ENCODE measurements at places on chromosomes 1 and 21. TPM values are rescaled to one million over a fixed set of nuclear protein-coding genes. Genes with fewer than 3 reads are reported as not detected.

The CDC14A gene
- polyA plus RNA-seq = 1.7 TPM

DNA sequence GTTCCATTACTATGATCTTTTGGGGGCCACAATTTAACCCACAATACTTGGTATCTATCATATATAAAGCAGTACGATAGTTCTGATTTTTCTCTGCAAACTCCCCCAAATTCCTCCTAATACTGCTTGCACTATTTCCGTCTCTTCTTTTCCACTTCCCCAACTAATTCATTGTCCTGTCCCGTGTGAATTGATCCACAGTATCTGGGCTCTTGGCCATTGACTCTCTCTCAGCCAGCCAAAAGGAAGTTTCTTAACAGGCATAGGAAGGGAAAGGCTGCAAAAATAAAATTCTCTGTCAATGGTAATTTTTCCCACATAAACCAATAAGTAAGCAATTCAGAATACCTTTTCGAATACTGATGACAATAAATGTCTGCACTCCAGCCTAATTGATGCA is 91.7 kb upstream of the DSCAM start:
- no peaks in the 10 kb centered on the region for H3K4me1 ChIP-seq
- no peak overlapping the region for H3K4me3 ChIP-seq
- no peak for DNase-seq
- no peak overlapping the region for H3K27ac ChIP-seq

- H3K27ac ChIP-seq = no peak overlapping the region
- H3K36me3 ChIP-seq = no peaks in the 10 kb centered on the region
- no peak overlapping the region for H3K4me3 ChIP-seq
- no peaks in the 10 kb centered on the region for H3K27me3 ChIP-seq
- H3K4me1 ChIP-seq = no peaks in the 10 kb centered on the region
These were observed 45.2 kb downstream of the PTPRU start for GRCh38 chr1:29281571-29281970.

DNA sequence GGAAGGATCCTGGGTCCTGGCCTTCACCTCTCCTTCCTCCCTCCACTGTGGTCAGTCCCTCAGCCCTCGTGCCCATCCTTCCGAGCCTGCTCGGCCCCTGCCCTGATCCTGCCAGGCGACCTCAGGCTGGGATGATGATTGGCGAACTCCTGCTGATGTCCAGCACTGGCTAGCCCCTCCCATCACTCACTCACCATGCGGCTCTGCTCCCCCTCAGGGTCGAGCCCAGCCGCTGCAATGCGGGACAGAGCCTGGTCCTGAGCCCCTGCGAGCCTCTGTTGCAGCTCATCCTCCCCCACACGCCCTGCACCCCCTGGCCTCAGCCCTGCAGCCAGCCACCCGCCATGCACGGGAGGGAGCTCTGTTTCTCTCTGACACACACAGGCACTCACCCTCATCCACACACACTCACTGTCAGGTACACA is 100.2 kb downstream of the DMRTB1 start:
- no peaks in the 10 kb centered on the region for H3K36me3 ChIP-seq
- no peaks in the 10 kb centered on the region for H3K4me1 ChIP-seq
- H3K4me3 ChIP-seq = no peak overlapping the region
- peak; percentile 8 for DNase-seq
- H3K27me3 ChIP-seq = no peaks in the 10 kb centered on the region

GRCh38 chr1:12436817-12437599 is 181.0 kb downstream of the DHRS3 start:
- H3K27ac ChIP-seq = no peak overlapping the region
- peaks cover 38% of the 10 kb centered on the region for H3K4me1 ChIP-seq
- no peak for DNase-seq

The SPRR2A gene
- 0.32 TPM for polyA plus RNA-seq

DNA sequence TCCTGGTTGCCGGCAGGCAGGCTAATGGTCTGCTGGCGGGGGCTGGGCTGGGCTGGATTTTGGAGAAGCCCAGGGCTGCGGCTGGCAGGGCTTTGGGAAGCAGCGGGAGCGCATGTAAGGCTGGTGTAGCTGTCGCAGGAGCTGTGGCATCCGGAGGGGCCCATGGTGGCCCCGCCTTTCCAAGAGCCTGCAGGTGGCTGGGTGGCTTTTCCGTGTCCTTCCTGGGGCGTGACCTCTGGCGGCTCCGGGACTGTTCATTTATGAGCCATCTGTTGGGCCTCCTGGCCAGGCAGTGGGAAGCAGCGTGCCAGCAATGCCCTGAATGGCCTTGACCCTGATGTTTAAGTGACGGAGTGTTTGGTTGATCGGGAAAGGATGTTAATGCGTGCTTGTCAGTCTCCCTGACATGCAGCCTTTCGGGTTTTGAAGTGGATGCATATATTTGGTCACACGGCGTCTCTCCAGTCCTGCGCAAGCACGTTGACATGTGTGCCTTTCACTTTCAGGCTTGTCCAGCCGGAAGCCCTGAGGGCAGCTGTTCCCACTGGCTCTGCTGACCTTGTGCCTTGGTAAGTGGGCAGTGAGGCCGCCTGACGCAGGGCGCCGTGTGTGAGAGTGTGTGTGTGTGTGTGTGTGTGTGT is 38.5 kb downstream of the AGPAT3 start:
- H3K36me3 ChIP-seq = no peaks in the 10 kb centered on the region
- no peak for DNase-seq
- peak overlapping the region; percentile 4 for H3K4me3 ChIP-seq
- H3K27me3 ChIP-seq = no peaks in the 10 kb centered on the region
- peak overlapping the region; percentile 70 for H3K27ac ChIP-seq

The LCE1C gene
- not detected for polyA plus RNA-seq

DNA sequence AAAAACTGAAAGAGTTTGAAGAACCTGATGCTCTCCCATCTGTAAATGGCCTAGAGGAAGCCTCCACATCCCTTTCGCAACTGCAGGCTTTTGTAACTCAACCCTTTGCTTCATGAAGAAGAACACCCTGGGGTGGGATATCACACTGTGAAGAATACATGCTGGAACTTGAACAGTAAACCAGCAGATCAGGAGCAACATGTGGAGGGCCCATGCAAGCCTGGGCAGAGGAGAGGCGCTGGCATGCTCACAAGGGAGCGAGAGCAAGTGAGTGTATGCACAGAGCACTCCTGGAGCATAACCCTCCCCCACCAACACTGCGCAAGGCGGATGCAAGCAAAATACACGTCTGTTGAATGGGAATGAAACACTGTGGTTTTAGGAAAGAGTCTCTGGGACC is 24.6 kb upstream of the SPAG17 start:
- H3K27ac ChIP-seq = no peak overlapping the region
- H3K27me3 ChIP-seq = no peaks in the 10 kb centered on the region
- H3K4me3 ChIP-seq = no peak overlapping the region
- no peaks in the 10 kb centered on the region for H3K36me3 ChIP-seq
- H3K4me1 ChIP-seq = no peaks in the 10 kb centered on the region

GRCh38 chr1:158554352-158554751 is at the start of gene OR6Y1:
Gene OR6Y1, minus strand, starts transcription at chr1:158554405. Its CDS starts 6,300 bp downstream, at chr1:158548105.
- no peaks in the 10 kb centered on the region for H3K27me3 ChIP-seq
- DNase-seq = peak; percentile 26
- peak within 1 kb of the TSS; percentile 72 for H3K27ac ChIP-seq
- H3K4me1 ChIP-seq = no peaks in the 10 kb centered on the region
- no peaks in the 10 kb centered on the region for H3K36me3 ChIP-seq
- no peak within 1 kb of the TSS for H3K4me3 ChIP-seq

DNA sequence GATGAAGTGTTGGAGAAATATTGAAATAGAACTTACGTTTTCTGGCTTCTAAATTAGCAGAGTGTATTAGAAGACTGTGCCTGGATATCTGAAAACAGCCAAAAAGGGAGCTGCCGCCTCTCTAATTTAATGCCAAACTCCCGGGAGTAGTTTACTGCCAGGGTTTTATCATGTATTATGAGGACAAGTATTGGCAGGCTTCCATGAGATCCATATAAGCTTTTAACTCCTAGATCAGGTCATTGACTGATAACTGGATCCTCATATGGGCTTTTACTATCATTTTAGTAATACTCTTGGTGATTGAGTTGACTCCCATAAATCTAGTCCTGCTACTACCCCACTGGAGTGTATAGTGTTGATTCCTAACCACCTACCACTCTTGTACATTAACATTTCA is 178.4 kb upstream of the CXADR start:
- H3K27me3 ChIP-seq = no peaks in the 10 kb centered on the region
- no peaks in the 10 kb centered on the region for H3K4me1 ChIP-seq
- no peak overlapping the region for H3K4me3 ChIP-seq
- no peaks in the 10 kb centered on the region for H3K36me3 ChIP-seq

GRCh38 chr1:206699626-206700025 is 14.9 kb downstream of the MAPKAPK2 start:
- peaks cover 13% of the 10 kb centered on the region for H3K36me3 ChIP-seq
- no peaks in the 10 kb centered on the region for H3K27me3 ChIP-seq
- H3K27ac ChIP-seq = peak overlapping the region; percentile 97
- peaks cover 83% of the 10 kb centered on the region for H3K4me1 ChIP-seq
- no peak overlapping the region for H3K4me3 ChIP-seq

DNA sequence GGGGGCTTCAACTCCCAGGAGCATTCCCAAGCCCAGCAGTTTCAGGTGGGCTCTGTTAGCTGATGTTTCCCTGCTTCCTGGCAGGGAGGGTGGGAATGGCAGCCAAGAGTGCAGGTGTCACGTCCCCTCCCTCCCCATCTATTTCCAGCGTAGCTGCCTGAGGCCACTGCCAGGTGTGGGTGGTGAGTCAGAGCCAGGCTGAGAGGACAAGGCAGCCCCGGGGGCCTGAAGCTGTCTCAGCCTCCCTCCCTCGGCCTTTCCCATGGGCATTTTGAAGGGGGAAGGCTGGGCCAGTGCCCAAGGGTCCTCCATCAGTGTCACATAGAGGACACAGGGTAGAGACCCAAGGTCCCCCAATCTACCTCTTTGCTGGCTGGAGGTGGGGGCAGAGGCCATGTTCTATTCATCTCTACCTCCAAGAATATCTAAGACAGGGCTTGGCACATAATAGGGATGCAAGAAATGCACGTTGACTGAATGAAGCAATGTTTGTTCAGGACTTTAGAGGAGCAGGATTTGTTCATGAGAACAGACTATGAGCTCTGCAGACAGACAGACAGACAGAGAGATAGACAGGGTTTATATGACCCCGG is 34.4 kb upstream of the ID3 start:
- peaks cover 3% of the 10 kb centered on the region for H3K4me1 ChIP-seq
- no peak overlapping the region for H3K27ac ChIP-seq
- H3K36me3 ChIP-seq = no peaks in the 10 kb centered on the region
- H3K27me3 ChIP-seq = no peaks in the 10 kb centered on the region
- H3K4me3 ChIP-seq = no peak overlapping the region
